ENCODE measurements at places on chromosomes 2 and 18.

DNA sequence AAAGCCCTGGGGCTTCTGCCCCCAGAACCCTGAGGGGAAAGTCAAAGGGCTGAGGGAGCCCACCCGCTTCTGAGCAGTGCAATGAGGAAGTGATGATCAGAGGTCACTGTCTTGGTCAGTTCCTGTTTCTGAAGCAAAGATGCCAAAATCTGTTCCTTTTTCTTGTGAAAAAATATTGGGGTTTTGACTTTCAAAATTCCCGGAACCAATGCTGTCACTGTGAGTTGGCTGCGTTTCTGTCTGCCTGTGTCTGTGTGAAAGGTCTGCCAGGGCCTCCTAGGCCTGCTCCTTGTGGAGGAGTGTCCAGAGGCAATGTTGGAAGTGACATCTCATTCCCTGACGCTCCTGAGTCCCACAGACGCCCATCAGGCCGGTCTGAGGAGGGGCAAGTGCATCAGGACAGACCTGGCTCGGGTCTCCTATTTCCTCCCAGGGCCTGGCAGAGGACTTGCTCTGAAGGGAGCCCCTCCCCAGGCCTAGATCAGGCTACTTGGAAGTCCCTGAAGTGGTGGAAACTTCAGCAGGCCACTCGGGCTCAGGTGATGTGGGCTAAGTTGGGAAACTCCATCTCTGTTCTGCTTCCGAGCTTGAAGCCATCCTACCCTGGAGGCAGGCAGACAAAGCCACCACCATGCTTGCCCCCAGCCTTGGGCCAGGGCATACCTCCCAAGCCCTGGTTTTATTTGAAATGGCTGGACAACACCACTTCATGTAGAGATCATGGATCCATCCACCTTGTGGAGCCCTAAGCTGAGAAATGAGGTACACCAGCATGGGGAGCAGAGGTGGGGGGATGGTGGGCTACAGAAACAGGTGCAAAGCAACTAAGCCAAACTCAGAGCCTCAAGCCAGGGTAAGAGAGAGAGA, 51.0 kb downstream of the PKDCC start:
- DNase-seq, result no peak

- DNase-seq, result no peak
Measured at GRCh38 chr2:226802573-226802972, 3.0 kb upstream of the IRS1 start.

GRCh38 chr18:24094561-24094960, 44.3 kb upstream of the CABYR start:
- DNase-seq, result no peak

- DNase-seq, result no peak
Measured at GRCh38 chr2:149221898-149222297, 108.5 kb upstream of the LYPD6 start.

DNA sequence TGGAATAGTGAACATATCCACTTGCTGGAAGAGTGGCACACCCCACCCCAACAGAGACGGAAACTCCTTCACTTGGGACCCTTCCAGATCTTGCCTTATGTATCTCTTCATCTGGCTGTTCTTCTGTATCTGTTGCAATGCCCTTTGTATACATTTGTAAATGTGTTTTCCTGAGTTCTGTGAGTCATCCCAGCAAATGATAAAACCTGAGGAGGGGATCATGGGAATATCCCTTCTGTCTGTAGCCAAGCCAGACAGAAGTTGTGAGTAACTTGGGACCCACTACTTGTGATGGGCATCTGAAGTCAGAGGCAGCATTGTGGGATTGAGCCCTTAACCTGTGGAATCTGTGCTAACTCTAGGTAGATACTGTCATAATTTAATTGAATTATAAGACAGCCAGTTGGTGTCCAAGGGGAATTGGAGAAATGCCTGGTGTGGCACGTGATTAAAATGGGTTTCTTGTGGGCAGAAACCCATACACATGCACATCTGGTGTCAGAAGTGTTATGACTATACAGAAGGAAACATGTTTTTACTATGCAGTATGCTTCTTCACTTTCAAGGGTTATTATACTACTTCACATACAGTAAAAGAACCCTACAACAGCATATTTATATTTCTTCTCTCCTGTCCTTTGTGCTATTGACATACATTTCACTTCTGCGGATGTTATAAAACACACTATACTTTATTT, 32.3 kb upstream of the TMEM247 start:
- DNase-seq, result no peak

DNA sequence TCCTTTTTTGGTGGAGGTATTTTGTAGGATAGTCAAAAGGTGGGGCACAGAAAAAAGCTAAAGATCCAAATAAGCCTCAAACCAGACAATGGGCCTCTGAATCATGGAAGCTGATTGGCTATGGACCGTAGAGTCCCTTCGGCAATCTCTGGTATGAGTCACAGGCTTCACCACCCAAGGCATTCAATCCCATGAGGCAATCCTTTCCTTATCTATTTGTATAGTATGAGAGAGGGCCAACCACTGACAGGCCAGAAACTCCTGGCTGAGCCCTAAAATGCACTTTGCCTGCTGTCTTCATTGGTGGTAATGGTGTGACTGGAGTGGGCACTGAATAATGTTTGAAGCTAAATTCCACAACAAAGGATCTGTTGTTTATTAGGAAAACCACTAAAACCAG, 38.7 kb upstream of the MEX3C start:
- no peak for DNase-seq

Data from activated CD4-positive, alpha-beta T cell treated with anti-CD3 and anti-CD28 coated beads, Interleukin-2, amount 50 U/mL, for 4 hours (primary cell).